ENCODE measurements at places on chromosomes 6 and 20.

DNA sequence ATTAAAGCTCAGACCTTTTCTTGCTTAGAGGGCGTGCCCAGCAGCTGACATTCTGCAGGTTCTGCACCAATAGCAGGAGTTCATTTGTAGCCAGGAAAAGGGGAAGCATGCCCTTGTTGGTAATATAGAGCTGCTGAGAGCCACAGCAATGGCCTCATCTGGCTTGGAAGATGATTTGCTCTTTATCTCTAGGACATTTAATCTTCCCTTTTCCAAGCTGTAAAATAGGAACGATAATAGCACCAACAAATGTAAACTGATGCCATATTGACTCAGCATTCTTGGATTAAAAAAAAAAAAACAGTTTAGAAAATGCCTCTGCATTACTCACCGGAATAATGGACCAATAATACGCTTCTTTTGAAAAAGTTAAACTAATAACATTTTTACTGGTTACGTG, 93.4 kb upstream of the SLC2A12 start:
- DNase-seq = no peak

DNA sequence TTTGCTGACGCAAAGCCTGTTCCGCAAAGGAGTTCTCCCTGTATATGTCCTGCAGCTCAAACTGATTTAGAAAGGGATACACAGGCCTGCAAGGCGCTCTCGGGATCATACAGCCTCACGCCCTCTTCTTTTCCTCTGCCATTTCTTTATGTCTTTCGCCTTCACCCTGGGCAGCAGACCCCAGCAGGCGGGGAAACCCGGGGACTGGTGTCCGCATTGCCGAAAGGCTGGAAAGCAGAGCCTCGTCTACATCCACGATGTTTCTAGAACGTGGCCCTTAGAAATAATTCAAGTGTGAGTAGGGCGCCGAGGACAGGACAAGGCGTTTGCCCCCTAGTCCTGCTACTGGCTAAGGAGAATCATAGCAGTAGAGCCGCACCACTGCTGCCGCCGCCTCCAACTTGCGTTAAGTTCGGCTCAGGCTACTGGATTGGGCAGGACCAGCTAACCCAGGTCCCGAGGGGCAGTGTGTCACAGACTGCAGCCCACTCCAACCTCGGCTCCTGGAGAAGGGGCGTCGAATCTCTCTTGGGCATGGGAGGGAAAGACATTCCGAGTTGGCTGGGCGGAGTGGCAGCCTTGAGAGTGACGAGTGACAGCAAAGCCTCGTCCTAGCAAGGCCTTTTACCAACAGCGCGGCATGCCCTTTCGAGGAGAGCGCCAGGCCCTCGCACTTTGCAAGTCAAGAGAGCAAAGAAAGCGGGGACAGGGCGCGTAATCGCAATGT, 2.6 kb upstream of the TBX18 start:
- no peak for DNase-seq

DNA sequence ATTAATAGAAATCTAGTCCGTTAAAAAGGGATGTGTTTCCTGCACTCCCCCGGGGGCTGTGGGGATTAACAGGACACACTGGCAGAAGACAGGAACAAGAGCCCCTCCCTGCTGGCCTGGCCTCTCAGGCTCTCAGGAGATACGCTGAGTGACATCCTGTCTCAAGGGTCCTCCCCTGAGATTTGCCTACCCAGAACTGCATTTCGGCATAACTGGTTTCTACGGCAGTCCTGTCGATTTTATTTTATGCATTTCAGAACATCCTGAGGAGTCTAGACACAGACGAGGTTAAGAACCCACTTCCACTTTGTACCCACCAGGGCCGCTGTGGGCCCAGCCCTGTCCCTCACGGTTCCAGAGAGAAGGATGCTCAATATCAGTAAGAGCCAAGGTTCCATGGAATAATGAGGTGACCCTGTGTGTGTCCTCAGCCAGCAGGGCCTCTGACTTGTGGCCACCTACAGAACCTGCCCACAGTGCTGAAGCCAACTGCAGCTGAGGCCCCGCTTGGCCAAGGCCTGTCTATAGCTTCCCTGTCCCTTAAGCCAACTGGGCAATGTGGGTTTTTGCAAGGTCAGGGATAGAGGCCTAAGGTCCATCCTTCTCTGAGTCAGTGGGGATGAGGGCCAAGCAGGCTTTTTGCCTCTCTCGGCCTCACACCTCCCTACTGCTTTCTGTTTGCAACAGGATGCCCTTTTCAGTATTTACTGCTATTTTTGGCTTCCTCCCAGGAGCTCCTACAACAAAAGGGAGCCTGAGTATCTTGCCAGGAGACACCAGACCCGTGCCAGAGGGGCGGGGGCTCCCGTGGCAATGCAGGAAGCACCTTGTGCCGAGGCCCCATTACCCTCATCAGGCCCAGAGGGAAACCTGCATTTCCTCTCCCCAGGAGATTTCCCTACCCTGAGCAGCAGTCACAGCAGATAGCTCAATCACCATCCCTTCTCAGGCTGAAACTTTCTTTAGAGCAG, 14.7 kb downstream of the UQCC2 start:
- no peak for DNase-seq

- DNase-seq = no peak
Measured at GRCh38 chr20:45985573-45985972, 13.6 kb upstream of the ZNF335 start.

GRCh38 chr20:23120936-23121750, 35.0 kb upstream of the CD93 start:
- DNase-seq = no peak

- peak; percentile 67 for DNase-seq
Measured at GRCh38 chr6:112286010-112286409, 31.6 kb upstream of the LAMA4 start.

DNA sequence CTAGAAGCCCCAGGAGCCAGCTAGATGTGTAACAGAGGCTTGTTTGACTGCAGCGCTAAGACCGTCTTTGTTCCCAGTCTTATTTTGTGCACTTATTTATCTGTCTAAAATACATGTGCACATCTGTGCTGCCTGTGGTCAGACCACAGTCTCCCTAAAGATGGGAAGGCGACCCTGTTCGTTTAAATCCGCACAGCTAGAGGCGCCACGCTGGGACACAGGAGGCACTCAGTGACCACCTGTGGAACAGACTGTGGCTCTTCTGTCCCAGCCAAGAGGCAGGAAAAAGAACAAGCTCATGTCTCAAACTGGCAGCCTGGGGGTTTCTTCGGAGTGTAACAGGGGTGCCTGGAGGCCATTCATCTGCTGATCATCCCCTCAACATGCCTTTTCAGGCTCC, 66.8 kb downstream of the CPNE5 start:
- no peak for DNase-seq

DNA sequence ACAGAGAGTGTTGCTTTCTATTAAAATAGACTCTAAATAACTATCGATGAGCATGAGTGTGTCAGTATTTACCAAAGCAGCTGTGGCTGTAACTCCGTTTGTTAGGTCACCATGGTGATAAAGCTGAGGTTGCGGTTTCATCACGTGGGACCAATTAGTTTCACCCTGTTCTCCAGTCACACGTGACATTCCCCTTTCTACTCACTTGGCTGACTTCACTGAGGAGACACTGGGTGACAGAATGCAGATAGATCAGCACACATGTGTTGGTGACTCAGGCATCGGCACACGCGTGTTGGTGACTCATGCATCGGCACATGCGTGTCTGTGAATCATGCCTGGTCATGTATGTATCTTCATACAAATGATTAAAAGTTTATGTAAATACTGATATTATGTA, 285.4 kb downstream of the THBS2 start:
- no peak for DNase-seq

- no peak for DNase-seq
Measured at GRCh38 chr6:168837254-168838036, 396.5 kb downstream of the SMOC2 start.

DNA sequence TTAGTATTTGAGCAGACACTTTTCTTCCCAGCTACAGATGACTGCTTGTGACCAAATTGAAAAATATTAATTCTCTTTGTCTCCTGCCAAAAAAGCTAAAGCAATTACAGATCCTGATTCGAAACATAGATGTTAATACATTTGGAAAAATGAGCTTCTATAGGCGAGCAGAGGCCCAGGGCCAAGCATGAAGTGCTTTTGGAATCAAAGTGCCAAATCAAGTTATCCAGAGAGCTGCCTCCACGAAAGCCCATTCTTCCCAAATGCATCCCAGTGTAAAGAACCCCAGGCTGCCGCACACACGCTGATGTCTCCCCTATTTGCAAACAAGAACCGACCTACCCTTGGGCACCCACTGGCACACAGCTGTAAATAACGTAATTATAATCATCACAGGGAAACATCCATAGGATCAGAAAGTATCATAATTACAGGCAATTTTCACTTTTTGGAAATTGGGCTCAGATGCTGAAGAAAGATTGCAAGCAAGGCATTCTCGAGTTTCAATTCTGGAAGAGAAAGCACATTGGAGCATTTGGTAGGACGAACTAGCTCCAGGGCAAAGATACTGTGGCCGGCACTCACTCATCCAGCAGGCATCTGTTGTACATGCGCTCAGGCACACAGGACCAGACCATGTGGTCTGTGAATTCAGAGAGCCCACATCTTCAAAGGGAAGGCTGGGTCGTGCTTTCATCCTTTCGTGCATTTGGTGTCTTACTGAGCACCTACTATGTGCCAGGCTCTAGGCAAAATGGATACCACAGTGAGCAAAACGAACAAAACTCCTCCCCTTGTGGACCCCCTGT, 45.9 kb downstream of the BMP7 start:
- no peak for DNase-seq

Measured in activated CD4-positive, alpha-beta T cell treated with anti-CD3 and anti-CD28 coated beads for 48 hours (primary cell).